ENCODE measurements at places on chromosomes 7 and 10.

- DNase-seq = no peak
Observed at GRCh38 chr10:99530108-99531025, 2.4 kb upstream of the NKX2-3 start.

DNA sequence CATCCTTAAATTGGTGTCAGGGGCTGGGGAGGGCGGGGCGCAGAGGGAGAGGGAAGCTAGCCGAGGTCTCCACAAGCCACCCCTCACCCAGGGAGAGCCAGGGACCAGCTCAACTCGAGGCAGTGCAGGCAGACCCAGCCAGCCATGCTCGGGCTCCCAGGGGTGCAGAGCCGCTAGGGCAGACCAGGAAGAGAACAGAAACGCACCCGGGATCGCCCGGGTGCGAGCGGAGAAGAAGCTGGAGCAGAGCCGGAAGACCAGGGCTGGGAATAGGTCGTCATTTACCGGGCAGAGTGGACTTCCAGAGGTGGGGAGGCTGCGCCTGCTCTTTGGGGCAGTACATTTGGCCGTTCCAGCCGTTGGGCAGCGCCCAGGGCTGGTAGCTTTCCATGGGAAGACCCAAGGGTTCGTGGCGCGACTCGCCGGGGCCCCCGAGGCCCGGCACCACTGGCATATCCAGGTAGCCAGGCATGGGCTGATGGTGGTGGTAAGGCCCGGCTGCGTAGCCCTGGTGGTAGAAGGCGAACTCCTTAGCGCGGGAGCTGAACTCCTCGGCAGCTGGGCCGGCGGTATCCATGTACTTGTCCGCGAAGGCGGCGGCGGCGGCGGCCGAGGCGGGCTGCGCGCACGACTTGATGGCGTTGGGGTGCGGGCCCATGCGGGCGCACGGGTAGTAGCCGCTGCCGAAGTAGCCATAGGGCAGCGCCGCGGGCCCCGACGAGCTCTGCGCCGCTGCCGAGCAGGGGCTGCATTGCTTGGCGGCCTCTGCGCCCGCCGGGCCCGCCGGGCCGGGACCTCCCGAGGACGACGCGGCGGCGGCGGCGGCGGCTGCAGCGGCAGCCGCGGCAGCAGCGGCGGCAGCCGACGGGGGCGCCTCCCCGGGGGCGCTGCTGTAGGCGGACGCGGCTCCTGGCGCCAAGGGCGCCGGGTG, 755 bp downstream of the HOXA13 start:
- no peak for DNase-seq

DNA sequence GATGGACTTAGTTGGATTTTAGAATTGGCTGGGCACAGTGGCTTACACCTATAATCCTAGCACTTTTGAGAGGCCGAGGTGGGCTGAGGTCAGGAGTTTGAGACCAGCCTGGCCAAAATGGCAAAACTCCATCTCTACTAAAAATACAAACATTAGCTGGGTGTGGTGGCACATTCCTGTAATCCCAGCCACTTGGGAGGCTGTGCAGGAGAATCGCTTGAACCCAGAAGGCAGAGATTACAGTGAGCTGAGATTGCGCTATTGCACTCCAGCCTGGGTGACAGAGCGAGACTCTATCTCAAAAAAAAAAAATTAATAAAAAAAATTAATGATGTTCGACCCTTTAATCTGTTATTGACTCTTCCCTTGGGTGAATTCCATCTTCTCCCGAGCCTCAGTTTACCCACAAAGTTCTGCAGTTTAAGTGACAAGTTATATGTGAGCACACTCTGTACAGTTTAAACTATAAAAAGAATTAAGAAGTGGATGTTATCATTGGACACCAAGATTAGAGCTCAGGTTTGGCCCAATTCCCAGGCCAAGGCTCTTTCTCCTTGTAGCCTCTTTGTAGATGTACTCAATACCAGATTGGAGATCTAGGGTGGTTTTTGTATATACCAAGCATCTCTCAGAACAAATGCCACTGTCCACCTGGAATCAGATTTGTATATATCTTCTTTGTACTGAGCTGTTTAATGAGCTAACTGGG, 15.0 kb downstream of the KAT6B start:
- DNase-seq = no peak

- DNase-seq = no peak
Observed at GRCh38 chr7:142711196-142711595, 38.1 kb upstream of the PRSS1 start.

GRCh38 chr7:78141522-78142281, 343.1 kb downstream of the PHTF2 start:
- no peak for DNase-seq

- no peak for DNase-seq
Observed at GRCh38 chr10:97179731-97180362, 5.9 kb downstream of the SLIT1 start.

GRCh38 chr7:87001214-87001613, 58.2 kb downstream of the ELAPOR2 start:
- no peak for DNase-seq

DNA sequence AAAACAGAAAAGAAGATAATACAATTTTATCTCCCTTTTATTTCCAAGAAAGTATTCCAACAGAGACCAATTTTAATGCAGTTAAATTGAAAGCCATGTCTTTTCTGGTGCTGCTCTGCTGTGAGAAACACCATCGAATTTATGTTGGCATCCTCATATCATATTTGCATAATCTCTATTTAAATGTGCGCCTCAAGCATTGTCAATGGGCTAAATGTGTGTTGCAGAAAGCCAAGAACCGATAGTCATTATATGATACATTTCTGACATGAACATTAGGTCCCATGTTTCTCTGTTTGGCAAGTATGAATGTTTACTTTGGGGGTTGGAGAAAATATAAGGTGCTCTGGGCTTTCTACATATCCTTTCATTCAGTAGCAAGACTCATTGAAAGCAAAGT, 1023.5 kb upstream of the CELF2 start:
- DNase-seq = no peak

GRCh38 chr7:150406567-150407421, 27.7 kb downstream of the ZNF775 start:
- DNase-seq = no peak

- no peak for DNase-seq
Observed at GRCh38 chr10:126126866-126127265, 230.5 kb downstream of the FANK1 start.

GRCh38 chr10:98415731-98416119, 743 bp upstream of the PYROXD2 start:
- DNase-seq = no peak

DNA sequence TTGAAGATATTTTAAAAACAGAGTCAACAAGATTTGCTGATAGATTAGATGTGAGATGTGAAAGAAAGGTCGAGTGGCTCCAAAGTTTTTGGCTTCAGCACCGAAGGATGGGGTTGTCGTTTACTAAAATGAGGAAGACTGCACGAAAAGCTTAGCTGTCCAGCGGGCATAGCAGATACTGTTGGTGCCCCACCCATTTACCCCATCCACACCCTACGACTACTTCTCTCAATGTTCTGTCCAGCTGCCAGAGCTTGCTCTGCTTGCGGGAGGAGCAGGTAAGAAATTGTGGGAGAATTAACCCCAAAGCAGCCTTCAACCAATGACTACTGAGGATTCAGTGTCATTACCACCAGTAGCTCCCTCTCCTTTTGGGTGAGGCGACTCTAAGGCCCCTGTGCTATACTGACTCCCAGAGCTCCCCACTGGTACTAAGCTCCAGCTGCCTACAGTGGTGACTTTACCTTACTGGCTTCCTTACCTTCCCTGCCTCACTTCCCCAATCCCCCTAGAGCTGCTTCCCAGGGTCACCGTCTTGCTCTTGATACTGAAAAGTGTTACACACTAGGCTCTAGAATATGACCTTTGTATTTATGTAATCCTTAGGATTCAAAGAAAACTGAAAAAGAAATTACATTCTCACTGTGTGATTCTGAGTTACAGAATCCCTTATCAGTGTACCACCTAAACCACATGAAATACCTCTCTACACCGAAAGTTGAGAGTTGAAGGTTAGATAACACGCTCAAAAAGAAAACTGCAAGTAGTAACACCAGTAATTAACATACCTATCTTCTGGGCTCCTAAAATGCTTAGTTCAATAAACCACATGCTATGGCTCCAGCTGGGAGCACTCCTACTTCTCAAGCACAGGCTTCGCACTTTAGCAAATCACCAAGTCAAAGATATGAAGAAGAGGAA, 22.3 kb downstream of the CACUL1 start:
- DNase-seq = no peak

GRCh38 chr7:877312-878232, 1.2 kb downstream of the GET4 start:
- DNase-seq = no peak

- DNase-seq = no peak
Observed at GRCh38 chr10:111072232-111072631, 4.6 kb upstream of the ADRA2A start.

- no peak for DNase-seq
Observed at GRCh38 chr10:112379635-112380296, 5.8 kb downstream of the ACSL5 start.

- no peak for DNase-seq
Observed at GRCh38 chr7:130907439-130907838, 173.4 kb upstream of the KLF14 start.

GRCh38 chr7:114109721-114110120, 190.9 kb upstream of the PPP1R3A start:
- DNase-seq = no peak

DNA sequence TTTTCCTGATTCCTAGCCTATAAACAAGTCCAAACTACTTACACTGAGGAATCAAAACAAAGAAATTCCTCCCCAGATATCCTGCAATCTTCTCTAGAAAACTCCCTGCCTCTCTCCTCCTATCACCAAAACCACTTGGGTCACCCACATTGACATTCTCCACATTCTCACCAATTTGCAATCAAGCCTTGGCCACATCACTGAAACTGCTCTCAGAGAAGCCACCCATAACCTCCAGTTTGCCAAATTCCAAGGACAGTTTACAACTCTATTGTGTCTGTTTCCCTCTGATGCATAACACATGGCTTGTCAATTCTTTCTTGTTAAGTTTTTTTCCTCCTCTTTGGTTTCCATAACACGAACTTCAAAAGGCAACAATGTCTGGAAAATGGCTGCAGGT, 233.5 kb downstream of the XPNPEP1 start:
- no peak for DNase-seq

GRCh38 chr7:50476953-50477625, 26.9 kb upstream of the FIGNL1 start:
- DNase-seq = no peak

DNA sequence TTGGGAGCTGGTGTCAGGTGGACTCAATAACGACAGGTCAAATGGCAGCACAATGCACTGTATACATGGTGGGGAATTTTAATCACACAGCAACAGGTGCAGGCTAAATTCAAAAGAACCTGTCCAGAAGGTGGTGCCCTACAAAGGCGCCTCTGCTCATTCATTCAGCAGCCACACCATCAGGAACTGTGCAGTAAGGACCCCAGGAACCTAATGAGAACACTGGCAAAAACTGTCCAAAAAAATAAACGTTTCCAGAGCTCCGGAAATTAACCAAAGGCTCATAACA, 21.9 kb upstream of the CRYGN start:
- no peak for DNase-seq

DNA sequence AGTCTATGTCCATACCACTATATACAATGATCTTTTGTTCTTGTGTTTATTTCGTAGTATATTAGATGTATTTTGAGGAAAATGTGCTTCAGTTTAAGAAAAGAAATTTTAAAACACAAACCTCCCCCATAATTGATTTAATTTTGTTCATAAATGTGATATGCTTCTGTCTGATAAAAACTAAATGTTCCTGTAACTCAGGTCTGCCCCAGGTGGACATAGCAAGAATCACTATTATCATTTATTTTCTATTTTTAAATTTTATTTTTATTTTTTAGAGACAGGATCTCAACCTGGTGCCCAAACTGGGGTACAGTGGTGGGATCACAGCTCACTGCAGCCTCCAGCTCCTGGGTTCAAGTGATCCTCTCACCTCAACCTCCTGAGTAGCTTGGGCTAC, 43.2 kb downstream of the BEND7 start:
- no peak for DNase-seq

GRCh38 chr10:92792661-92793060, 55.7 kb upstream of the EXOC6 start:
- DNase-seq = no peak

- DNase-seq = no peak
Observed at GRCh38 chr10:122140461-122140902, 130.6 kb upstream of the BTBD16 start.

DNA sequence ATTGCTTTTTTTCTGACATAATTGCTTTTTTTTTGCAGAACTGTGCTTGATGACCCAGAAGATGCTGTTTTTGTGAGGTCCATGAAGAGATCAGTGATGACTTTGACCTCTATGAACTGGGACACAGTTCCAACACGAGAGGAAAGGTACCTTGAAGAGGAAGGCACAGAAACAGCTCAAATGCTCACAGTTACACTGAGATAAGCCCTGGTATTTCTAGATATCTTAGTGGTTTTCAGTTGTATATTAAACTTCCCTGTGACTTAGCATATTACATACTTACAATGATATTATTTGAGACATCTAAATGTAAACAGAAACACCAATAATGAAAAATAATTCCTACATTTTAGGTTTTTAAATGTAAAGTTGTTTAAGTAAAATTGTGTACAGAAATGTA, 54.7 kb downstream of the LRRC72 start:
- no peak for DNase-seq

DNA sequence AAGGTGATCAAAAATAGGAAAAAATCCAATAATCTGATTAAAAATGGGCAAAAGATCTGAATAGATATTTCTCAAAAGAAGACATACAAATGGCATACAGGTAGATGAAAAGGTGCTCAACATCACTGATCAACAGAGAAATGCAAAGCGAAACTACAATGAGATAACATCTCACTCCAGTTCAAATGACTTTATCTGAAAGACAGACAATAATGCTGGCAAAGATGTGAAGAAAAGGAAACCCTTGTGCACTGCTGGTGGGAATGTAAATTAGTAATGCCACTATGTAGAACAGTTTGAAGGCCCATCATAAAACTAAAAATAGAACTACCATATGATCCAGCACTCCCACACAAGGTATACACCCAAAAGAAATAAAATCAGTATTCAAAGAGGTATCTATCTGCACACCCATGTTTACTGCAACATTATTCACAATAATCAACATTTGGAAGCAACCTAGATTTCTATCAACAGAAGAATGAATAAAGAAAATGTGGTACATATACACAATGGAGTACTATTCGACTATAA, 85.0 kb downstream of the LRRN3 start:
- DNase-seq = no peak

GRCh38 chr10:121648059-121648458, 49.8 kb upstream of the FGFR2 start:
- no peak for DNase-seq

DNA sequence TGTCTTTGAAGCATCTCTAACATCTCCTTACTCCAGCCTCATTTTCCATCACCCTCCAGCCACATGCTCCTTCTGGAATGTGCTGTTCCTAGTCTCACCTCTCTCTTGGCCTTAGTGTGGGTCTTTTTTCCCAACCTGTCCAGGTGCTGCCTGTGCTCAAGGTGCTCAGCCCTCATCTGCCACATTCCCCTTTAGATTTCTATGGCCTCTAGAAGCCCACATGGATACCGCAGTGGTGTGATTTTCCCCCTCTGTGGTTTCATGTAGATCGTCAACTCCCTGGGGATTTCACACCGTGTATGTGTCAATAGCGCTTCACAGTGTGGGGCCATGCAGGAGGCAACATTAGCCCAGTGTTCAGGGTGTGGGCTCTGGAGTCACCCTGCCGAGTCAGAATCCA, 32.5 kb downstream of the BMPER start:
- no peak for DNase-seq

GRCh38 chr7:68977385-68978055, 620.8 kb upstream of the AUTS2 start:
- no peak for DNase-seq
